Pericardium fibroblast (primary cell): ENCODE measurements at places on chromosomes 7 and 10. TPM values are rescaled to one million over a fixed set of nuclear protein-coding genes. Genes with fewer than 3 reads are reported as not detected.

ELMO1 gene
- 2.8 and 4.6 TPM in 2 replicates for total RNA-seq

ABCC2 gene
- 0.35 and 0.68 TPM in 2 replicates for total RNA-seq

PVRIG gene
- not detected in 2 replicates for total RNA-seq

CYP2W1 gene
- total RNA-seq: 0.12 and 4.8 TPM in 2 replicates

COL1A2 gene
- 7,471 and 8,614 TPM in 2 replicates for total RNA-seq

TMEM196 gene
- total RNA-seq: 0.34 and 1.5 TPM in 2 replicates

HOXA6 gene
- 0.26 and 0.35 TPM in 2 replicates for total RNA-seq

TMEM213 gene
- total RNA-seq: not detected in 2 replicates

VWDE gene
- total RNA-seq: not detected in 2 replicates

TRPV6 gene
- not detected in 2 replicates for total RNA-seq

TMEM176B gene
- total RNA-seq: 2.2 and 12.2 TPM in 2 replicates

SNX10 gene
- not detected in 2 replicates for total RNA-seq

SUN3 gene
- total RNA-seq: not detected in 2 replicates

SCART1 gene
- total RNA-seq: 0.93 and 2.1 TPM in 2 replicates

ACTL6B gene
- total RNA-seq: not detected in 2 replicates

ZNF239 gene
- total RNA-seq: 1.2 and 4.3 TPM in 2 replicates

DIP2C gene
- total RNA-seq: 10.2 and 12.3 TPM in 2 replicates

PRF1 gene
- not detected in 2 replicates for total RNA-seq

NANOS1 gene
- total RNA-seq: 5.2 and 6.0 TPM in 2 replicates

MLXIPL gene
- total RNA-seq: 0.34 TPM in 1 of 2 replicates, not detected in the other

AKR1D1 gene
- not detected in 2 replicates for total RNA-seq

DNAH11 gene
- total RNA-seq: 0.23 TPM in 1 of 2 replicates, not detected in the other

EPHB6 gene
- total RNA-seq: 32.3 and 42.5 TPM in 2 replicates

MYO1G gene
- not detected in 2 replicates for total RNA-seq

ABCB8 gene
- 21.6 and 30.9 TPM in 2 replicates for total RNA-seq

PRTFDC1 gene
- total RNA-seq: 4.1 and 9.6 TPM in 2 replicates

ADIRF gene
- total RNA-seq: 1.1 and 6.7 TPM in 2 replicates

NPC1L1 gene
- not detected in 2 replicates for total RNA-seq

KCTD7 gene
- 6.3 and 9.0 TPM in 2 replicates for total RNA-seq

CTAGE8 gene
- under 0.01 and 0.26 TPM in 2 replicates for total RNA-seq

TPK1 gene
- 4.9 and 5.2 TPM in 2 replicates for total RNA-seq

KCND2 gene
- 0.68 and 1.2 TPM in 2 replicates for total RNA-seq

KIAA1217 gene
- 14.7 and 16.4 TPM in 2 replicates for total RNA-seq

NUTM2E gene
- total RNA-seq: 0.47 TPM in 1 of 2 replicates, not detected in the other

NEUROD6 gene
- not detected in 2 replicates for total RNA-seq

ASAH2 gene
- total RNA-seq: 0.09 and 0.47 TPM in 2 replicates

EIF4H gene
- total RNA-seq: 225 and 249 TPM in 2 replicates

HNRNPF gene
- 169 and 176 TPM in 2 replicates for total RNA-seq

CCL24 gene
- not detected in 2 replicates for total RNA-seq

CHRM2 gene
- 0.68 and 1.3 TPM in 2 replicates for total RNA-seq

TACC2 gene
- 8.4 and 14.1 TPM in 2 replicates for total RNA-seq

ATP5MK gene
- total RNA-seq: 255 and 293 TPM in 2 replicates

VSTM4 gene
- total RNA-seq: 9.1 and 9.3 TPM in 2 replicates

FAM24B gene
- 0.68 and 3.2 TPM in 2 replicates for total RNA-seq

CCDC172 gene
- not detected in 2 replicates for total RNA-seq
